Right atrium auricular region (tissue), 2 donors: ENCODE measurements at places on chromosomes 11 and 22. TPM values are rescaled to one million over a fixed set of nuclear protein-coding genes. Genes with fewer than 3 reads are reported as not detected.

The SELENOO gene
- total RNA-seq: 18.0 TPM

The APOBEC3H gene
- total RNA-seq: 1.3 TPM

The CALCA gene
- total RNA-seq: not detected

The APLNR gene
- total RNA-seq: 13.6 TPM

The DEFB131B gene
- not detected for total RNA-seq
